ENCODE measurements at places on chromosomes 13 and 19.

DNA sequence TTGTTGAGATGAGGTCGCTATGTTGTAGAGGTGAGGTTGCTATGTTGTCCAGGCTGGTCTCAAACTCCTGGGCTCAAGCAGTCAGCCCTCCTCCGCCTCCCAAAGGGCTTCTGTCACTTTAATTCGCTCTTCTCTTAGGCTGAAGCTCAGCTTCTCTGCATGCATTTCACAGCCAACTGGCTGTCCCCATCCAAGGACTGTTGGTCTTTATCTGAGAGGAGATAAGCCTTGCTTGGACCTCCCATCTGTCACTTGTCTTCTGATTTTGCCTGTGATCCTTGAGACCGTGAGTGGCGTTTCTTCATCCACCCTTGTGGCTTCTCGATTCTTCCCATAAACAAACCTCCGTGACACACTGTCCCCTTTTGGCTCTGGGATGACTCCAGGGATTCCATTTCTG, 24.4 kb downstream of the CERS1 start:
- DNase-seq: no peak

- DNase-seq: no peak
Observed at GRCh38 chr13:33692531-33692930, 125.4 kb upstream of the RFC3 start.

- DNase-seq: no peak
Observed at GRCh38 chr19:12867120-12868099, 13.8 kb downstream of the DNASE2 start.

GRCh38 chr13:95192998-95193397, 108.3 kb downstream of the ABCC4 start:
- DNase-seq: no peak

DNA sequence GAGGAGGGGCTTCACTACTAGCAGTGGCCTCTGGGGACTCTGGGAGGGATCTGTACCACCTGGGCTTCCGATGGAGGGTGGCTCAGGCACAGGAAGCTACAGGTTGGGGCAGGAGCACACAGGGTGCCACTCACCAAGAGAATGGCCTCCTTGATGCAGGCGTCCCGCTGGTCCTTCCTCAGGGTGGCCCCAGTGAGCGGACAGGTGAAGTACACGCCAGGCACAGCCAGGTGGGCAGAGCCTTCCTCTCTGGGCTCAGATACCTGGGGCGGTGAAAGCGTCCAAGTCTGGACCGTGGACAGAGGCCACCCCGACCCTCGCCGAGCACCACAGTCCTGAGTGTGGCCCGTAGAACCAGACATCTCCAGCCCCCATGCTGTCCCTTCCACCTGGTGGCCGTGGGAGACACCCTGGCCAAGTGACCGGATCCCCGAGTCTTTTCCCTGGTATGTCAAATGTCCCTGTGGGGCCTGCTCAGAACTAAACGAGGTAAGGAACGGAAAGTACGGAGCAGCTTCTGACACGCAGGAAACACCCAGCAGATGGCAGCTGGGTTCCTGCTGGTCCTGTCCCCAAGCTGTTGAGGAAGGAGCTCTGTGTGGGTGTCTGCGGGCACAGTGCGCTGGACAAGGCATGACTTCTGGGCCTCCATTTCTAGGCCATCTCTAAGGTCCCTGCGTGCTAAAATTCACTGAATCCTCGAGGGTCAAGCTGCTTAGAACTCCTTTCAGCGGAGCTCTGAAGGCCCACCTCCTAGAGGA, 5.2 kb downstream of the UBXN6 start:
- DNase-seq: no peak

- DNase-seq: no peak
Observed at GRCh38 chr13:36973621-36974295, 25.4 kb downstream of the ALG5 start.

DNA sequence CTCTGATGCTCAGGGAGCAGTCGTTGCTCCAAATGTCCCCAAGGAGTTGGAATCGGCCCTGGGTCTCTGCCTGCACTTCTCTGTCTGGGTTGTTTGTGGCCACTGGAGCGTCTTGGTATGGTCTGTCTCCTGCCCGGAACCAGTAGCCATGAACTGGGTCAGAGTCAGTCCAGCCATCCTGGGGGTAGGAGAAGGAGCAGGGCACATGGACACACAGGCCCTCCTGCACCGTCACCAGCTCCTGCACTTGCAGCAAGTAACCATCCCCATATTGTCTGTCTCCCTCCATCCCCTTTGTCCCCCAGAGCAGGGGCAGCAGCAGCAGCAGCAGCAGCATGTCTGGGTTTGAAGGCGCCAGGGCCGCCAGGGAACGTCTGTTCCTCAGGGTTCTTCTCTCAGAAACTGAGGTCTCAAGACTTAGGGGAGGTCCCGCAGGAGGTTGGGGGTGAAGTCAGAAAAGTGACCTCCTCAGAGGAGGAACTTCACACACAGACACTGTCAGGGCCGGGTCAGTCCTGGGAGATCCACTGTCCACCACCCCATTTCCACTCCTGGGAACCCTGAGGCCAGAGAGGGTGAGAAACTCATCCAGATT, at the start of gene SIGLEC8:
TSS of gene SIGLEC8 (minus strand) at position 404 of the 595 bp plus-strand sequence. CDS start at position 337, 67 bp downstream.
- no peak for DNase-seq

- DNase-seq: no peak
Observed at GRCh38 chr13:97015661-97016350, 21.5 kb upstream of the OXGR1 start.

DNA sequence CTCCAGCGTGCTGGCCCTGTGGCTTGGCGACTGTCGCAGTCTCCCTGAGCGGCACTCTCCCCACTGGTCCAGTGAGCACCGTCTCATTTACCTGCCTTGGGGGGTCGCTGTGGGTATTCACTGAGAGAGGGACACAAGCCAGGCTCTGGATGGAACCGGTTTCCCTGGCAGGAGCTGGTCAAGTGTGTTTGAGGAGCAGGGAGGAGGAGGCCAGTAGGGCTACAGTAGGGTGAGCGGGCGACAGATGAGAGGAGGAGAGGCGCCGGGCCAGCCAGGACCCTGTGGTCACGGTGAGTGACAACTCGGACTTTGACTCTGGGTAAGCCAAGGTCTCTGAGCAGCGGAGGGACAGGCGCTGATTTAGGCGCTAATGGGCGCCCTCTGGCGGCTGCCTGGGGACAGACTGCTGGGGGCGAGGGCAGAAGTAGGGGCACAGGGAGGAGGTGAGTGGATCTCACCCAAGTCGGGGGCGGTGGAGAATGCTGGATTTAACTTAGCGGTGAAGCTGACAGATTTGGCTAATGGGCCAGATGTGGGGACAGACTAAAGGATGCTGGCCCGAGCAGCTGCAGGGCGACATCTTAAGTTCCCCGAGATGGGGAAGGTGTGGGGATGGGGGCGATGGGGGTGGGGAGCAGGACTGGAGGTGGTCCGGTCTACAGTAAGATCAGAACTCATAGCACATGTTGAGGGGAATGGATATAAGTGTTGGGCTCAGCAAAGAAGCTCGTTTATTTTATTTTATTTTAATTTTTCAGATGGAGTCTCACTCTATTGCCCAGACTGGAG, 4.7 kb upstream of the PRMT1 start:
- DNase-seq: no peak

DNA sequence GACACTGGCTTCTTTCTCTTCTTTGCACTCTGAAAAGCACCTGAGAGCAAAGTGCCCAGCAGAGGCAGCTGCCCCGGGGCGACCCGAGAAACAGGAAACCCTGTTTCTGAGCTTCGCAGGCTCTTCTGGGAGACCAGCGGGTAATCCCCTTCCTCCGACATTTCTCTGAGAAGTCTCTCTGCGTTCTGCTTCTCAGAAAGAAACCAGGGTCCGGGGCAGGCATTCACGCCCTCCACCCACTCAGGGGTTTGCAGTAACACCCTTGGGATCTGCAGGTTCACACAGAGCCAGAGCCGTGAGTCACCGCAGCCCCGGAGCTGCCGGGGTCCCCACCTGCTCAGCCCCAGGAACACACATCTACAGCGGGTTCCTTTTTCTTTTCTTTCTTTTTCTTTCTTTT, 86.0 kb downstream of the GADD45B start:
- no peak for DNase-seq

GRCh38 chr13:29496241-29496712, 99.2 kb downstream of the SLC7A1 start:
- no peak for DNase-seq

DNA sequence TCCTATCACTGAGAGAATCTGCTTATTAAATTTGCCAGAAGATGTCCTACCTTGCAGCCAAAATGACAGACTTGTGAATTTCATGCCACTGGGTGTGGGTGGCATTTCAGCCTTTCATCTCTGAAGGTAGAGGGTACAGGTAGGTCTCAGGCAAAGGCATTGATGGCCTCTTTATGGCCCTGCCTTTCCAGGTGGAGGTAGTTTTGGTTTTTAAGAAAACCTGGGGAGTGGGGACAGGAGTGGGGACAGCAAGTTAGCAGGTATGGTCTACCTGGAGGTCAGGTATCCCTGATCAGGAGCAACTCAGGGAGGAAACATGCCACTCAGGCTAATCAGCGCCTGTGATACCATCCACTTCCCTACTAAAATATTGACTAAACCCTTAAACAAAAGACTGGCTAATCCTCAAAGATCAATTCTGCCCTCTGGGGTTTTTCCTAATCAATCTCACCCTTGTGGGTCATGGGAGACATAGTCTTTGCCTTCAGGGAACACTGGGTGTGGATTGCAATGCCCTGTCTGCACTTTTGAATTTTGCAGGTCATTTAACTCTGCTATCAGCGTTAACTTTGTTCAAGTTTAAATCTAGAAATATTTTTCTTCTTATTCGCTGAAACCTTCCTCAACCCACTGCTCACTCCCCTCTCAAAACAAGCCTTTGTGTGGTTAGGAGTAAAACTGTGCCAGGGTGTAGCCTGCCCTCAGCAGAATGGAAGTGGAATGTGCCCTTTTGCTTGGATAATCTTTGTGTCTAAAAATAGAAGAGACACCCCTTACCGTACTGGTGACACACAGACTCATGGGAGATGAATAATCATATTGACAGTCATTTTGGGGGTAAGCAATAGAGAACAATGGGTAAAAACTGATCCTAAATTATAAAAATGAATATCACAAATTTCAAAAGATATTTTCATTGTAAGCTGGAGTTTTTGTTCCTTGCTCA, 233.7 kb downstream of the COG6 start:
- DNase-seq: no peak

DNA sequence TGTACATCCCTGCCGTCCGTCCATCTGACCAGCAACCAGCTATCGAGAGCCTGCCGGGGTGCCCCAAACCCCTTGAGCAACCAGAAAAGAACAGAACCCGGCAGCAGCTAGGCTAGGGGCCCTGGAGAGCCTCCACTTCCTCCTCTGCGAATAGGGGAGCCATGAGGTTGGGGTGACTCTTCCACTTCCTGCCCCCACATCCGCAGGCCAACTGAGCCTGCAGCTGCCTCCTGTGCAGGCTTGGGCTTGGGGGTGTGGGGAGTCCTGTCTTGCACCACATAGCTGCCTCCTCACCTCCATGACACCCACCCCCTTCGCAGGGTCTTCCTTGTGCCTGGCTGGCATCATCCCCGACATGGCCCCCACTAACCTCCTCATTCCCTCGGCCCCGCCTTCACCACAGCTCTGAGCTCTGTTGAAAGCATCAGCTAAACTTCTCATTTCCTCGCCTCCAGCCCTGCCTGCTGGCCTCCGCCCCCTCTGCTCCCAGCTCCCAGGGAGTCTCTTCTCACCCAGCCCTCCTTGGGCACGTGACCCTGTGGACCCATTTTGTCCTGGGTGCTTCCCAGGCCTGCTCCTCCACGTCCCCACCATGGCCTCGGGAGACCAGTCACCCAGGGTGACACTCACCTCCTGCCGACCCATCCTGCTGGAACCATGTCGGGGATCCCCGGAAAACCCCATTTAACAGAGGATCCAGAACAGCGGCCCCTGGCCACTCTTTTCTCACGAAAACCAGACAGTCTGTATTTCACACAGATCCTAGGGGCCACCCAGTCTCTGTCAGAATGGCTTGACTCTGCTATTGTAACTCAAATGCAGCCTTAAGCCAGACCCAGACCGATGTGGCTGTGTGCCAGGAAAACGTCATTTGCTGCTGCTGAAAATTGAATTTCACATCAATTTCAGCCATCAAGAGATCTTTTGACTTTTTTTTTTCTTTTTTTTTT, 50.4 kb downstream of the MYO9B start:
- no peak for DNase-seq

DNA sequence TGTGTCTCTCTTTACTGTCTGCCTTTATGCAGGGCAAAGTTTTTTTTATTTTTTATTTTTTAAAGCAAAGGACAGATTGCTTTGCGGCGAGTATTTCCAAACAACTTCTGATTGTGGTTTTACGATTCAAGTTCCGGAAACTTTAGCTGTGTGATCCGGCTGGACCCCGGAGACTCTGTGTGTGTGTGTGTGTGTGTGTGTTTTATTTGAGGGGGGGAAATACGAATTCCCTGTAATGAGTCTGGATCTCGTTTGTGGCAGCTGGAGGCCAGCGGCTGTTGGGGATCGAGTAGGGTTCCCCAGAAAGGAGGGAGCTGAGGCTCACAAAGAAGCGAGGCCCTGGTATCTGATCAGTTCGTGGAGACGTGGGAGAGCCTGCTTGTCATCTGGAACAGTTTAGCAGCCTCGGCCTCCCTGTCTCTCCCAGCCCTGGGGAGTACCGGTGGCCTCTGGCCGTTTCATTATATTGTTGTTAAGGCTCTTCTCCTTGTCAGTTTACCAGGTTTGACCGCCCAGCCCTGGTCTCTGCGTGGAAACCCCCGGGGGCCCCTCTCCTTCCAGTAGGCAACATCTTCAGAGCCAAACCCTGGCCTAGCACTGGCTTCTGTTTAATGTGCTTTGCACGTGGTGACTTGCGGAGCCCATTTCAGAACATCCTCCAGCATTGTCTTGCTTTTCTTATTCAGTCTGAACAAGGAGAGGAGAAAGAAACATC, 1.3 kb downstream of the FARP1 start:
- no peak for DNase-seq

- no peak for DNase-seq
Observed at GRCh38 chr13:62578402-62578801, 1162.8 kb upstream of the PCDH20 start.

DNA sequence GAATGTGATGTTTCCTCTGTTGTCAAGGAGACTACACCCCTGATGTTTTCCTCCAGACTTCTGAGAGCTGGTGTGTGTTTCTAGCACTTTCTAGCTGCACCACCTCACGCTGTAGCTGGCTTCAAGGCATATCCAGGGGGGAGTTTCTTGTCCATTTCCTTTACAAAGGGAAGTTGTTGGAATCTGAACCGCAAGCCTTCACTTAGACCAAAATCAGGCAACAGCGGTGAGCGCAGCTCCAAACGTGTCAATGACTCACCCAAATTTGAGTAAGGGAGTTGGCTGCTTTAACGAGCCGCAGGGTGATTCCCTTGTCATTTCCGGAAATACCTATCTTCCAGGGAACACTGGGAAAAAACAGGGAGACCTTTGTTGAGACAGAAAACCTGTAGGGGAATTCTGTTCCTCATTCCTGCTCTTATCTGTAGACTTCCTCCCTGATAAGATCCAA, 2.5 kb downstream of the LDLR start:
- DNase-seq: no peak

DNA sequence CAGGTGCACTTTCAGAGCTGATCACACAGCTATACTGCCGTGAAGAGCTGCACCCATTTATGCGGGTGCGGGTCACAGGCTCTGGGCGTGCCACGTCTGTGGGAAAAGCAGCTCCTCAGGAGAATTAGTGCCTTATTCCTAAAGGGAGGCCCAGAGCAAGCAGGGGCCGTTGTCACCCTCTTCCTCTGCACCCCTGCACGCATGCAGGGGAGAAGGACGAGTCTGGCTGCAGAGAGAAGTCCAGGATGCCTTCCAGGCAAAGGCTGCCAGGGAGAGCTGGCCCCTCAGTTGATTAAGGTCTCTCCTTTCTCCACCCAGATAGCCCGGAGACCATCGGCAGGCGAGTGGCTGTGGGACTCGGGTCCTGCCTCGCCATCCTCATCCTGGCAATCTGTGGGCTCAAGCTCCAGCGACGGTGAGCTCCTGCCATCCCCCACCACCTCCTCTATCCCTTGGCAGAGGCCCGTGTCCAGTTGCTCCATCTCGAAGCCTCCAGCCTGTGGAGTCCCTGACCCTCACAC, 3.1 kb upstream of the FFAR1 start:
- DNase-seq: no peak

- DNase-seq: no peak
Observed at GRCh38 chr19:36032251-36033104, at the start of gene CLIP3. Gene CLIP3, minus strand, starts transcription at chr19:36032873. Its CDS starts 516 bp downstream, at chr19:36032357.

Data from smooth muscle cell of the brain vasculature (primary cell).